ENCODE measurements at places on chromosomes 5 and 9. TPM values are rescaled to one million over a fixed set of nuclear protein-coding genes. Genes with fewer than 3 reads are reported as not detected.

OR13C8 gene
- not detected for total RNA-seq

ITK gene
- 0.37 TPM for total RNA-seq

DNA sequence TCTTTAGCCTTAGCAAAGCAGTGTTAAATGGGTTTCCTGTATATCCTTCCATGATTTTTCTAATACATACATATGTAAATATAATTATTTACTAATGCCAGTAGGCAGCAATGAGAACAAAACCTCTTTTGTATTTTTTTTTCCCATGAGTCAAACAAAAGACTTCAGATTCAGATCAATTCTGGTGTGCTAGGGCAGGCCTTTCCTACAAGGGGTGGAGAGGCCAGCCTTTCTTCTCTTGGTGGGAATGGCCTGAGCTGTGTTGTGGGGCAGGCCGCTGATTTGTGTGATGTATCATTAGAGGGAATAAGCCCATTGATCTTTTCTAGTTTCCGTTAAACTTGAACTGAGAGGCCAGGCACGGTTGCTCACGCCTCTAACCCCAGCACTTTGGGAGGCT is 115.5 kb upstream of the DMRT1 start:
- H3K36me3 ChIP-seq: no peaks in the 10 kb centered on the region
- H3K27ac ChIP-seq: no peak overlapping the region
- DNase-seq: no peak
- H3K4me3 ChIP-seq: no peak overlapping the region

GRCh38 chr9:73180403-73180802 is 28.7 kb downstream of the ANXA1 start:
- H3K36me3 ChIP-seq: no peaks in the 10 kb centered on the region
- H3K27ac ChIP-seq: no peak overlapping the region
- peaks cover 62% of the 10 kb centered on the region for H3K4me1 ChIP-seq

- no peak overlapping the region for H3K4me3 ChIP-seq
- peak overlapping the region; percentile 74 for H3K27ac ChIP-seq
- H3K36me3 ChIP-seq: peaks cover 71% of the 10 kb centered on the region
Measured at GRCh38 chr5:175517824-175518450, 39.6 kb downstream of the SFXN1 start.

Data from HCT116 (cell line).